ENCODE measurements at places on chromosomes 12 and 14.

DNA sequence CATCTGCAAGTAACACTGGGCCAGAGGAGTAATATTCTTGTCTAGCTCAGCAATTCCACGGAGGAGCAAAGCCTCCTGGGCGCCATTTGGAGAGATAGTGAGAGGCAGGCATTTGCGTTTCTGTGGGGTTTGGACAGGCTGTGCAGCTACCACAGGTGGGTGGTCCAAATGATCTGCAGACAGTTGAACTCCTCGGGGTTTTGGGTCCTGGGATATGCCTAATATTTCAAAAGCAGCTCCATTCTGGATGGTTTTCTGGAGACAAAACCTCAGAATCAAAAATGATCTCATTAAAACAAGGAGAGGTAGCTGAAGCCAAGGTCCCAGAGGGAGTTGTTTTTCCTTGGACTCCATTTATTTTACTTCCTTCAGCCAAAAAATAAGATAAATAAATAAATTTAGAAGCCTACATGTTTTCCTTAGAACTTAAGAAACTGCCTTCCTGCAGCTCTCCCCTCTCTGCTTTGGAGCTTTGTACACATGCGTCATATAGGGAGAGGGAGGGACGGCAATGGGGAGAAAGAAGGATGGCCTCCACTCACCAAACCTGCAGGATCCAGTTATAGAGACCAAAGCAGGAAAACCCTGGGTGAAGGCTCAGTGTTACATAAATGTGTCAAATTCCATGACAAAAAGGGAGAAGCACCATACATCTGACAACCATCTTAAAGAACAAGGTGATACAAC is 227.3 kb upstream of the DAAM1 start:
- no peak for DNase-seq

DNA sequence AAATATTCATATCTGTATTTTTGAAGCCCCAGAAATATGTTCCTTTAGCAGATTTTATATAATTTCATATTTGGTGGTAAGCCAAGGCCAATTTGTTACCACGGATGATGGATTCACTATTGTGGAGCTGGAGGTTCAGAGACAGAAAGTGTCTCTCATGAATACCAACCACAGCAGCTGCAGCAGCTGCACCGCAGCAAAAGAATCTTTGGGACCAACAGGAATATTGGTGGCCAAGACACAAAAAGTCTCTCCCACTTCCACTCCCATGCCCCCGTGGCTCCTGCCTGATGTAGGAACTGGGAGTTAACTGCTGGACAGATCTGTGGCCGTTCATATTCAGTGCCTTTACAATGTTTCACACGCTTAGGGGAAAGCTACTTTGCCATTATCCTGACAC is 155.3 kb downstream of the ADAMTS20 start:
- DNase-seq = peak; percentile 21

DNA sequence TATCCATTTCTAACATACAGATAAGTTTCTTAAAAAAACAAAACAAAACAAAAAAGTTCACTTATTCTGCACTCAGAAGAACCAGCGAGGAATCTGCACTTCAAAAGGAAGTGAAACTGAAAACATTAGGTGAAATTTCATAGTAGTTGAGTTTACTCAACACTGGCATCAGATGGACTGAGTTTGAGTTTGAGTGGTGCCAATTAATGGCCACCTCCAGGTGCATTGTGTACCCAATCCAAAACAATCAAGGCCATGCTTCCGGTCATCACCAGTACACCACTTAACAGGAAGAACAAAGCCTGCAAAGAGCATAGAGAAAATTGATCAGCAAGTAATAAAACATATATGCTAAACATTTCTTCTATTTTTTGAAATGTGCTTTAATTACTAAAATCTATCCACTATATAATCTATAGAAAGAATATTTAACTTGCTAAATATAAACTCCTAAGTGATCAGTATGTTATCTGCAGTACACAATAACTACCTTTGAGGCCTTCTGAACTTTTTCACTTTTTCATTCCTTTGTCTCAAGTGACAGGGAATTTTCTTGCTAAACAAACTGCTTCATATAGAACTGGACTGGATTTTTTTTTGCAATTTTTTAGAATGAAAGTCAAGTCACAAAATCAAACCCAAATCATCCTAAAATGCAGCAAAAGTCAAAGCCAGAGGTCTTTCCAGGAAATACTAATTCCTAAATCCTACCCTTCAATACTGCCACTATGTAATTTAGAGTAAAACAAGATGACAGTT is 11.5 kb downstream of the SLC38A2 start:
- no peak for DNase-seq

DNA sequence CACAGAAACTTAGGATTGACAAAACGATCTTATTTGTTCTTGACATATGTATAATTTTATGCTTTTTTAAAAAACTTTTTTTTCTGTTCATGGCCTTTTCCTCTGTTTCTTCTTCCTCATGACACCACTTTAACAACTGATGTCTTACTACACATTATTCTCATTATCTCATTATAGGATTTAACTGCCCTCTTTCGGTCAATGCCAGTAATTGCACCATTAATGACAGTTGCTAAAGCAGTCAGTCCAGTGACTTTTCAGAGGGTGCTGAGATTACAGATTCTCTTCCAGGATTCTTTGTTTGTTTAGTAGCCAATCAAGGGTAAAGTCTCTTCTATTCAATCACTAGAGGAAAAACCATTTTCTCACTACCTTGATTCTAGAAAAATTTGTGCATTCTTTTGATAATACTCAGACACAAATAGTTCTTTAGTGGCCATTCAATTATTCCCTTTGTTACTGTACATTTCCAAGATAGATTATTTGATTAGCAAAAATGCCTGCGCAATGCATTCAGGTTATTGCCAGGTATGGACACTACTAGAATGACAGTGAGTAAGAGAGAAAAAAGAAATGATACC is 50.1 kb downstream of the KLRG1 start:
- DNase-seq = peak; percentile 60

DNA sequence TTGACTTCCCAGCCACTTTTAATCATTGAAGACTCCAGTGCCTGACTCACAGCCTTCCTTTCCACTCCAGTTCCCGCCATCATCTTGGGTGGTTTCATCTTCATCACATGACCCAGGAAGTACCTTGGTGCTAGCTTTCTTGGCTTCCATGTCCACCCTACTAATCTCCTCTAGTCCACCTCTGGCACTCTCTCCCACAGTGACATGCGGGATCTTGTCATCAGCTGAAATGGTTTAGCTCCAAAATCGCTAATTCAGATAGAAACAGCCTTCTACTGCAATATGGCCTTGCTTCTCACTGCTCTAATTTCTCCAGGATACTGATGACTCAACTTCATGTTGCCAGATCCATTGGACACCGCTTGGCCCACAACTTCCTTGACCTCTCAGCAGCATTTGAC is 24.5 kb downstream of the WDR20 start:
- no peak for DNase-seq

DNA sequence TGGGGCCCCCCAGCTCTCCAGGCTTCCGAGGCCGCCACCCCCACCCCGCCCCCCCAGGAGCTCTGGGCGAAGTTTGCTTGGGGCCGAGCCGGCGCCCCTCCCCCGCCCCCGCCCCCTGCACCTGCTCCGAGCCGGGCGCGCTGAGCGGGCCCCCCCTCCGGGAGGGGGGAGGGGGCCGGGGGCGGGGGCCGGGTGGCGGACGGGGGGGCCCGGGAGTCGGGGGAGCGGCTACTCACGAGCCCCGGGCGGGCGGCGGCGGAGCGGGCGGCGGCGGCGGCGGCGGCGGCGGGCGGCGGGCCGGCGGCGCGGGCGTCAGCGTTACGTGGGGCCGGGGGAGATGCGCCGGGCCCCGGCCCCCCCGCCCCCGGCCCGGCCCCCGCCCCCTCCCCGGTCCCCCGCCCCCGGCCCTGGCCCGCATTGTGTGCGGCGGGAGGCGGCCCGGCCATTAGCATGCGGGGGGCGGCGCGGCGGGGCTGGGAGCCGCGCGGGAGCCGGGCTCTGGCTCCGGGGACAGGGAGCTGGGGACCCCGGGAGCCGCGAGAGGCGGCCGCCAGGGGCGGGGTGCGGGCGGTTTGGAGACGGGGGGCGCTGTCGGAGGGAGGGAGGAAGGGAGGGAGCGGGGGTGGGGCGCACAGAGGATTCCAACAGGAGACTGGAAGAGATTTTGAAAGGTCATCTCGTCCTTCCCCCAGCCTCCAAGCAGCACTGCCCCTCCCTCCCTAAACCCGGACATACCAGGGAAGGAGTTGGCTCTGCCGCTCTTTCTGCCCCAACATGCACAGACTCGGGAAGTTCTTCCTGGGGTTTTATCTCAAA is at the start of gene ZNF219:
TSS of gene ZNF219 (minus strand) at position 580 of the 816 bp plus-strand sequence. CDS start 5,064 bp downstream, outside the sequence.
- DNase-seq = no peak

DNA sequence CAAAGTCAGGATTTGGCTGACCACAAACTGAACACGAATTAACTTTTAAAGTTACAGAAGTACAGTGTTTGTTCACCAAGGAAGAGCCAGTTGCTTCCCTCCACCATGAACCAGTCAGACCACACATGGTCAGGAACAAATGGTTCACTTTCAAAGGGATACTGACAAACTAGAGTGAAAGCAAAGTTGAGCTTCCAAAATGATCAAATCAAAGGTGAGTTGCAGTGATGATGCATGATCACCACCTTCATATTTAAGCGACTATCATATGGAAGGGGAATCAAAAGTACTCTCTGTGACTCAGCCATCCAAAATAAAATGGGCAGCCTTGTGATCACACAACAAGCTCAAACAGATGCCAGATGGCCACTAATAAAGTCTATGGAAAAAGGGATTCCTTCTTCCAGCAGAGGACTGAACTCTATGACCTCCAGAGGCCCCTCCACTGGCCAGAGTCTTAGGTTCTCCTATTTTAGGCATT is 13.1 kb downstream of the NT5DC3 start:
- no peak for DNase-seq

GRCh38 chr12:47818467-47819137 is 1.1 kb downstream of the HDAC7 start:
- DNase-seq = no peak

GRCh38 chr12:103877288-103877687 is 36.3 kb upstream of the NT5DC3 start:
- no peak for DNase-seq

DNA sequence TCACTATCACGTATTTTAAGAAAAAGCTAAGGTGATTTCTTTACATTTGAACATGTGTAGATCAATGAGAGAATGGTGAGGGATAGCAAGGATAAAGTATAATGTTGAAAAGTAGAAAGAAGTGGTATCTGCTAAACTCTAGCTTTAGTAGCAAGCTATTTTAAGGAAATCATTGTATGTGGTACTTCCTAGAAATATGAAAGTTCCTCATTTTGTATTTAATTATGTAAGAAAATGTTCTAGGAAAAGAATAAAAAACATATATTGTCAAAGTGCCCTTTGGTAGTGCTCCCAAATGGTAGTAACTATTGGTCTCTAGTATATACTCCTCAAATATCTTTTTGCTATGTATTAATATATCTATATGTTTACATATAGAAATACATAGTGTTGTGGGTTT is 35.7 kb downstream of the RAB21 start:
- no peak for DNase-seq

GRCh38 chr12:65838330-65838976 is 14.2 kb downstream of the HMGA2 start:
- no peak for DNase-seq

- peak; percentile 80 for DNase-seq
Observed at GRCh38 chr14:73462048-73462715, 3.8 kb upstream of the NUMB start.

DNA sequence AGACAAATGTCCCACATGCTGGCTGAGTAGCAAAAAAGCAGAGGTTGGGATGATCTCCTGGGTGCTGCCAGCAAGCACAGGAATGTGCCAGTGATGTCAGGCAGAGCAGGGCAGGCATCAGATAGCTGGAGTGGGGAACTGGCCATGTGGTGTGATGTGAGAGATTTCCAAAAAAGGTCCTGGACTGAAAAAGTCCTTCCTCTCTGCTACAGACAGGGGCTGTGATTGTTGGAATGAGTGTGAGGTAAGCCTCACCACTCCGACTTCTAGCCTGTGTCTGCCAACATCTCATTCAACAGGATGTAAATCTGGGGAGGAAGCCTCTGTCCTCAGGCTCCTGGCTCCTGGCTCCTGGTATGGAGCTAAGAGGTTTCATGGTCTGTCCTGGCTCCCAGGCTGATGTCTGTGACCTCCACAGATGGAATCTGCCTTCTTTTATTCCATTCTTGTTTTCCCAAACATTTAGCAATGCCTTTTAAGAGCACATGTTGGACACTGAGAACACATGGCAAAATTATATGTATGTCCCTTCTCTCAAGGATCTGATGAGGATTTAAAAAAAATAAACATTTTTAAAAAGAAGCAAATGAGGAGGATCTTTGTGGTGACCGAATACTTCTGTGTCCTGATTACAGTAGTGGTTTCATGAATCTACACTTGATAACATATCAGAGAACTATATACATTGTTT is 50.1 kb upstream of the STK38L start:
- DNase-seq = no peak

DNA sequence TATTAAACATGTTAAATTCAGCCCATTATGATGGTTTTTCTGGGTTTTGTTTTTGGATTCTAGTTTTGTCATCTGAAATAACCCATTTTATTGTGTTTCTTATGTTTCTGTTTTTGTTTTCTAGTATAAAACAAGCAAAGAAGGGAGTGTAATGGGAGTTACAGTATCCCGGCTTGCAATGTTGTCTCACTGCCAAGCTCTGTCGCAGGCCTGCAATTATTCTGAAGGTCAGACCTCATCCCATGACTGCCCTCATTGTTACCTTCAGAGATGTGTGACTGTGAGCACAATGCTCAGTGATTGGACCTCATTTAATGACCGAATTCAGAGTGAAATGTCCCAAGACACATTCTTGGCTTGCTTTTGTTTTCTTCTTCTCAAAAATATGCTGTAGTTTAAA is 73.0 kb upstream of the ATF1 start:
- peak; percentile 45 for DNase-seq

DNA sequence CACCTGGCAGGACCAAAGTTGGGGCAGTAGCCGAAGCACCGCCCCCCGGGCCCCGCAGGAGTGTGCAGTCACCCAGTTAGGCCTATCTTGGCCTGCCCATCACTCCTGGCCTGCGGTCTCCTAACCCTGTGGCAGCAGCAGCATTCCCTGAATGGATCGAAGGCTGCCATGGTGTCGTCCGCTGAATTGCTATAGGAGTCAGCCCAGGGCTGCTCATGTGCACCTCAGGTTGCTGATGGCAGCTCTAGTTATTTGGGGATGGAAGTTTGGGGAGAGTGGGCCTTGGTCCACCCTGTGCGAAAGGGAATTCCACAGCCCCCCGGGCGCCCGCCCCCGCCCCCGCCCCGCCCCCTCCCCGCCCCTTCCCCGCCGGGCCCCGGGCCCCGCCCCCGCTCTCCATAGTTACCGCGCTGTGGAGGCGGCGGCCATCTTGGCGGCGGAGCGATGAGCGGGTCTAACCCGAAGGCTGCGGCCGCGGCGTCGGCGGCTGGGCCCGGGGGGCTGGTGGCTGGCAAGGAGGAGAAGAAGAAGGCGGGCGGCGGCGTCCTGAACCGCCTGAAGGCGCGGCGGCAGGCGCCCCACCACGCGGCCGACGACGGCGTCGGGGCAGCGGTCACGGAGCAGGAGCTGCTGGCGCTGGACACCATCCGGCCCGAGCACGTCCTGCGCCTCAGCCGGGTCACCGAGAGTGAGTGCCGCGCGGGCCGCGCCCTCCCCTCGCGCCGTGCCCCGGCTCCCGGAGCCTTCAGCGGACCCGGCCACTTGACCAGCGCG is at the start of gene UNC119B:
TSS of gene UNC119B (plus strand) at position 428 of the 774 bp plus-strand sequence. CDS start at position 445, 17 bp downstream.
- DNase-seq = peak; percentile 24

GRCh38 chr12:9634969-9635754 is 27.4 kb upstream of the KLRB1 start:
- no peak for DNase-seq
